Stimulated activated CD4-positive, alpha-beta T cell treated with anti-CD3 and anti-CD28 coated beads, Interleukin-2, amount 100 ng/mL, for 24 hours (primary cell): ENCODE measurements at places on chromosomes 16 and 17.

- DNase-seq: no peak
These were observed 55.7 kb downstream of the PLD6 start for GRCh38 chr17:17150448-17150800.

DNA sequence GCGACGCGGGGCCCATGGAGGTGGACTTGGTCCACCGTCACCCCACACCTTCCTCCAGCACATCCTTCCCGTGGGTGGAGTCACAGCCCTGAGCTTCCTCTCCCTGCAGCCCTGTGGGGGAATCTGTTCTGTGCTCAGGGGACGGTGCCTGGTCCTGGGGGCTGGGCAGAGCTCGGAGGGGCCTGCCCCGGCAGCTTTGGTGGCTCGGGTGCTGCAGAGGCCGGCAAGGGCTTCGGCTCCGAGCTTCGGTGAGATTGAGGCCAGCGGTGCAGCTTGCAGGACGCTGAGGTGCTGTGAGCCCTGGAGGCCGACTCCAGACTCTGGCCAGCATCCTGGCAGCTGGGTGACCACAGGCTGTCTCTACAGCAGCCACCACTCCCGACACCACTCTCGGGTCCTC is 36.4 kb downstream of the METRNL start:
- no peak for DNase-seq

DNA sequence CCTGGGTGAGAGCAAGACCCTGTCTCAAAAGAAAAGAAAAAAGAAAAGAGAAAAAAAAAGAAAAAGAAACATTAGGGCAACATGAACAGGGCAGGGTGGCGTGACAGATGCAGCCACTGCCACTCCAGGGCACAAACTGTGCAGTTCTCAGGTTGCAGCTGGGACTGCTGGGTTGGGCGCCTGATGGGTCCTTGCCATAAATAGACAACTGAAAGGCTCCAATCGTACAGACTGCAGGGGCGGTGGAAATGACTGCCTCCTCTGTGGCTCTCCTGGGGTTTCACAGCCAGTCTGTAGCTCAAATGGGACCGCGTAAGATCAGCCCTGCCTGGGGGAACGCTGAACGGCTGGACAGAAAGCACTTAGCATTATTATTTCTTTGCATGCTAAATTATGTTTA is 130.7 kb downstream of the CPPED1 start:
- no peak for DNase-seq

- DNase-seq: no peak
These were observed 3.2 kb upstream of the PHLPP2 start for GRCh38 chr16:71727551-71728324.

DNA sequence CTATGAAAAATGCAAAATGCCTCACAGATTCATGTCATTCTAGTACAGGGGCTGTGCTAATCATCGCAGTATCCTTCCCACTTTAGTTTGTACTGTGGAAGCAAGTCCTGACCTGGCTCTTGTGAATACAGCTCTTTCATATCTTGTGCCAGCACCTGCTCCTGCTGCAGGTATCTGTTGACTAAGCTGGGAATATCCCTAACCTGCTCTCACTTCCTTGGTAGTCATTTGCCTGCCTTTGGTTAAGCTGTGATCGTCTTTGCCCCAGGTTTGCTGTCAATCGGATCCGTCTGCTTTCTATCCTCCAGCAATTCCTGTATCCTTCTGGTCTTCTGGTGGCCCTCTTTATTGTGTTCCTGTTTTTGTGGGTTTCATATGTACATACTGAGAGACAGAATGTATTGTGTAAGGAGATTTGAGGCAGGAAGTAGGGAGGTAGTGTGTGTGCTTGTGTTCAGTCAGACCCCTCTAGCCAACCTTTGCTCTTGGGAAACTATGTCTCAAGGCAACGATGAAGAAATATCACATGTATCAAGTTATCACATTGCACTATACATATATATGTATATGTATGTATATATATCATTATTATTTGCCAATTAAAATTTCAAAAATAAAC is 7.7 kb upstream of the GINS3 start:
- no peak for DNase-seq

DNA sequence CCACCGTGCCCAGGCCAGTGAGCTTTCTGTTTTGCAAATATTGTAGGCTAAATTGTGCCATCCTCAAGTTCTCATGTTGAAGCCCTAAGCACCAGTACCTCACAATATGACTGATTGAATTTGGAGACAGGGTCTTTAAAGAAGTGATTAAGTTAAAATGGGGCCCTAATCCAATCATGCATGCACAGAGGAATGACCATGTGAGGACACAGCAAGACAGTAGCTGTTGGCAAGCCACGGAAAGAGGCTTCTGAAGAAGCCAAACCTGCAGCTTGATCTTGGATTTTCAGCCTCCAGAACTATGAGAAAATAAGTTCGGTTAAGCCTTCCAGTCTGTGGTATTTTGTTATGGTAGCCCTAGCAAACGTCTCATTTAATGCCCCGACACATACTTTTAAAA is 24.9 kb downstream of the TOM1L2 start:
- no peak for DNase-seq

GRCh38 chr16:54050459-54051210 is 236.0 kb downstream of the IRX3 start:
- DNase-seq: no peak

- DNase-seq: no peak
These were observed 18.7 kb upstream of the MAPK3 start for GRCh38 chr16:30141750-30142149.
